ENCODE measurements at places on chromosomes 1 and 21.

- DNase-seq: no peak
Measured at GRCh38 chr1:85681087-85681486, 27.1 kb downstream of the ZNHIT6 start.

GRCh38 chr1:93773049-93773838 lies 91.6 kb upstream of the BCAR3 start:
- no peak for DNase-seq

GRCh38 chr1:27525296-27526272 lies 35.6 kb upstream of the WASF2 start:
- DNase-seq: no peak

DNA sequence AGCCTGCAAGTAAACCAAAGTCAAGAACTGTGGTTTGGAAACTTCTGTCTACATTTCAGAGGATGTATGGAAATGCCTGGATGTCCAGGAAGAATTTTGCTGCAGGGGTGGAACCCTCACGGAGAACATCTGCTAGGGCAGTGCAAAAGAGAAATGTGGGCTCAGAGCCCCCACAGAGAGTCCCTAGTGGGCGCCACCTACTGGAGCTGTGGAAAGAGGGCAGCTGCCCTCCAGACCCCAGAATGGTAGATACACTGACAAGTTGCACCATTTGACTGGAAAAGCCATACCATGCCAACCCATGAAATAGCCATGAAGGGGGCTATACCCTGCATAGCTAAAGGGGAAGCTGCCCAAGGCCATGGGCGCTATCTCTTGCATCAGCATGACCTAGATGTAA lies 1672.4 kb downstream of the KCNT2 start:
- DNase-seq: no peak

- DNase-seq: peak; percentile 35
Measured at GRCh38 chr1:184890539-184890973, 83.8 kb downstream of the NIBAN1 start.

- no peak for DNase-seq
Measured at GRCh38 chr1:215594640-215595039, 27.5 kb downstream of the KCTD3 start.

Data from stimulated activated CD8-positive, alpha-beta memory T cell treated with anti-CD3 and anti-CD28 coated beads, Interleukin-15, amount 100 ng/mL, for 48 hours (primary cell).